ENCODE measurements at places on chromosomes 5 and 9.

DNA sequence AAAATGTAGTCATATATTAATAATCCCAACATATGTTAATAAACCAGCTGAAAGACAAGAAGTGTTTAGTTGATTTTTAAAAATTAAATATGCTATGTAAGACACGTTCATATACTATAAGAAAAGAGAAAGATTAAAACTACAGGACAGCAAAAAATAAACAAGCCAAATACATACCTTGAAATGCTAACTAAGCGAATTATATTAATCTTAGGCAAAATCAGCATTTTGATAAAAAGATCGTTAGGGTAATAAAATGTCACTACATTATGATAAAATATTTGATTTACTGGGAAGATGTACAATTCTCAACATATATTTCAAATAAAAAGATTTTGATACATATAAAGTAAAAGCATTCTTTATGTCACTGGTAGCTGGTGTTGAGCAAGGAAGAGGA, 938.3 kb downstream of the PTPRD start:
- DNase-seq, result no peak

DNA sequence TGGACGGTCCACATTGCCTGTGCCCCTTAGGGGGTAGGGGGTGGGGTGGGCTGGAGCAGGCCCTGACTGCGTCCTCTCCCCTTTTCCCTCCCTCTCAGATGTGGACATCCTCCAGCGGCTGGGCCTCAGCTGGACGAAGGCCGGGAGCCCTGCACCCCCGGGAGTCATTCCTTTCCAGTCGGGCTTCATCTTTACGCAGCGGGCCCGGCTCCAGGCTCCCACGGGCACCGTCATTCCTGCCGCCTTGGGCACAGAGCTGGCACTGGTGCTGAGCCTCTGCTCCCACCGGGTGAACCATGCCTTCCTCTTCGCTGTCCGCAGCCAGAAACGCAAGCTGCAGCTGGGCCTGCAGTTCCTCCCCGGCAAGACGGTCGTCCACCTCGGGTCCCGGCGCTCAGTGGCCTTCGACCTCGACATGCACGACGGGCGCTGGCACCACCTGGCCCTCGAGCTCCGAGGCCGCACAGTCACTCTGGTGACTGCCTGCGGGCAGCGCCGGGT, 12.3 kb downstream of the COL27A1 start:
- no peak for DNase-seq

- DNase-seq, result no peak
These were observed 30.7 kb downstream of the TNFSF15 start for GRCh38 chr9:114775121-114775520.

GRCh38 chr9:107740088-107740980, 250.8 kb upstream of the KLF4 start:
- no peak for DNase-seq

DNA sequence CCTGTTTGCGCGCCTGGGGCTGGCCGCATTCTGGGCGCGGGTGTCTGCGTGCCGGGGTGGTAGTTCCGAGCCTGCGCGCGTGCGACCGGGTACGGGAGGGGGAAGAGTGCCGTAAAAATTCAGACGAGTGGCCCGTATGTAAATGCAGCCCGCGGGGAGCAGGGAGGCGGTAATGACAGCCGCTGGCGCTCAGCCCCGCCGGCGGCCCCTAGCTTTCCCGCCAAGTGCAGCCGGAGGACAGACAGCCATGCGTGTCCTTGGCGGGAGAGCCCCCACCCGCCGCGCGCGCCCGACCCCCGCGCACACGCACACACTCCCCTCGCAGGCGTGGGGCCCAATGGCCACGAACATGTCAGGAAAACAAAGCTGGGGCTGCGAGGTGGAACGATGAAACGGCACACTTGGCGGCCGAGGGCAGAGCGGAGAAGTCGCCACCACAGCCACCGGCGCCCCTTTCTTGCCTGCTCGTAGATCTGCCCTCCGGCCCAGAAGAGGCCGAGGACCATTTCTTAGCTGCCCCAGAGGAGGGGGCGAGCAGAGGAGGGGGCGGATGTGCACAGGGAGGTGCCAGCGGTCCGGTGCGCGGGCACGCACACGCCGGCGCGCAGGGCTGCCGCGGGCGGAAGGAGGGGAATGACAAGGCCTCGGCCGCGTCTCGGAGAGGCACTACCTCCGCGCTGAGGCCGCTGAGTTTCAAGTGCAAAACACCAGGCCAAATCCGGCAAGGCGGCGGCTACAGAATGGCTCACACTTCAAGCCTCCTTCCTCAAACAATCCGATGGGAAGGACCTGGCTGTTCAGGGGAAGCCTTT, 208.4 kb downstream of the MEF2C start:
- DNase-seq, result no peak

- DNase-seq, result no peak
These were observed 378.3 kb downstream of the KCTD16 start for GRCh38 chr5:144548936-144549335.

DNA sequence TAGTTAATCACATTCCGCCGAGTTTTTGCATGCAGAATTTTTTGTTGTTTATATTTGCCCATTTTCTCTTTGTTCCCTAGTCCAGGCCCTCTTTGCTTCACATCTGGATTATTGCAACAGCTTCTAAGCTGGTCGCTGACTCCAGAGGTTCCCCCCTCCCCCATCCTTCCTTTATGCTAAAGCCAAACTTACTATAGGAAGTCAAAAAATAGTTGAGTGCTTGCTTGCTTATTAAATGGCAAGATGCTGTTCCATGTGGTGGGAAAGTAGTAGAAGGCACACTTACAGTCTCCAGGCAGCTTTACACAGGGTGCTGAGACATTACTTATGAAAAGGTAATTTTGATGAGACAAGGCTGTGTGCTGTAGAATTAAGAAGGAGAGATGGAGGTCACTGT, 1.3 kb downstream of the ZBTB34 start:
- DNase-seq, result no peak

DNA sequence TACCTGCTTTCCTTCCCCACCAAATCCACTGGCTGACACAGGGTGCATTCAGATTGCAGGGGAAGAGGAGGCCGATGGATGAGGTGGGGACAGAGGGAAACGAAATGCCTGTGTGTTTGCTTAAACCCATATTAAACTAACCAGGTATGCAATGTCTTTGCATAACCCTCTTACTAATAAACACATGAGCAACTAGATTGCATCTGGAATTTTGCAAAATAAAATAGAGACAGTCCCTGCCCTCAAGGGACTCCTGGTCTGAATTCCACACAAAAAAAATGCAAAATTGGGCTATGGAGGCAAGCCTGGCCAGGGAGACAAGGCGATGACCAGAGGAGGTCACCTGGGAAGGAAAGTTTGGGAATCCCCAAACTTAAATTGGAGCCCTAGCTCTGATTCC, 202.9 kb downstream of the ACTL7B start:
- DNase-seq, result no peak
